ENCODE measurements at places on chromosomes 3 and 15.

GRCh38 chr3:118968111-118968510 lies 66.5 kb downstream of the IGSF11 start:
- no peak for DNase-seq

DNA sequence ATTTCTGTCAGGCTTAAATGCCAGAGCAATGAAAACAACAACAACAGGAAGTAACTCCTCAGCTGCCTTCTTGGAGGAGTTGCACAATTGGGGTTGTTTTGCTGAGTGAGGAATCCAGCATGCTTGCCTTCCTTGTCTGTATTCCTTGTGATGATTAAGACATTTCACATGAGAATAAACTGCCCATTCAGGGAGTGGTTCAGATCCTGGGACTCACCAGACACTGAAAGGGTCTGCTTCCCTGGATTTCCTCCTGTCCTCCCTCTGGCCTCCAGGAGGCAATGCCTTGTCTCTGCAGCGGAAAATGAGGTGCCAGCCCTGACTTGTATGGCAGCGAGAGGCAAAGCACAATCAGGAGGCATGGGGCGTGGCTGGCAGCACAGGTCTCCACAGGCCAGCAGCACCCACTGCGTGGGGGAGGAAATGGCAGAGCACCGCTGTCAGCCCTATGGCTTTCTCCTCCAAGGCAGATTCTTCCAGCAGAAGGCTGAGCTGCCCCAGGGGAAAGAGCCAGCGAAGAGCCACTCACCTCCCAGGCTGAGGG lies 41.5 kb downstream of the RBP2 start:
- no peak for DNase-seq

DNA sequence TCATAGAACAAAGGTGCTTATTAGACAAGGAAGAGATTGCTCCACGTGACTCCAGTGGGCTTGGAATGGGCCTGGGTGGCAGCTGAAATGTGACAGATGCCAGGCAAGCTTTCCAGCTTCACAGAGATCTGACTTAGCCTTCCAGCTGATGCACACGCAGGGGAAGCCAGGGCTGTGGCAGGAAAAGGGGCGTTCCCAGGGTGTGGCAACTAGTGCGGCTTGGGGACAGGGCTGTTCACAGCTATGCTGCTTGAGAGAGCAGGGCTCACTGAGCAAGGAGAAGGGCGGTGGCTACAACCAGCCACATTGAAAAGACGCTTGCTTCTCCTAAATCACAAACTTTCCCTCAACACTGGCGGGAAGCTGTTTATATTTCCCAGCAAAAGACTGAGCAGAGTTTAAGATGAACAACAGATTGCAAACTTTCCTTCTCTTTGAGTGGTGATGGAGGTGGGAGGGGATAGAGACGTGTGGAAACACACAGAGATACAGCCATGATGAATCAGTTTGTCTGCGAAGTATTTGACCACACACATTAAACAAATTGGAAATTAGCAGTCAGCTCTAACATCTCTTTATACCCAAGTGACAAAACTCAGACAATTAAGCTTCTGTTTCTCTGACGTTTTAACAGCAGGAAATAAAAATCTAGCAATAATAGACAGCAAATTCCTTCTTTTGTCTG lies 127.5 kb downstream of the BDH1 start:
- no peak for DNase-seq

DNA sequence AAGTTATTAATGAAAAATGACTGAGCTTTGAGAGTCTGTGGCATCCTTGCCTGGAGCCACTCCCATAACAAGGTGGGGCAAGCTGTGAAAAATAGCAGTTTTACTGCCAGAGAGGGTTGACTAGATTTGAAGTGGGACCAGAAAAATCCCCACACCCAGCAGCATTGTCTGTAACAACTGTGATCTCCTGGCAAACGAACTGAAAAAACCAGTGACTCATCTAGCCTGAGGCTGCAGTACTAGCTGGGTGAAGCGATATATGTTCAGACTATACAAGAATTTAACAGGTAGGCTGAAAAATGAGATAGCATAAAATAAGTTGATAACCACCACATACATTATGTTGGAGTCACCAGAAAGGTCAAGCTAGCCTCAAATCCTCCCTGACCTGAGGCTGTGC lies 64.0 kb downstream of the DPH6 start:
- DNase-seq = no peak

DNA sequence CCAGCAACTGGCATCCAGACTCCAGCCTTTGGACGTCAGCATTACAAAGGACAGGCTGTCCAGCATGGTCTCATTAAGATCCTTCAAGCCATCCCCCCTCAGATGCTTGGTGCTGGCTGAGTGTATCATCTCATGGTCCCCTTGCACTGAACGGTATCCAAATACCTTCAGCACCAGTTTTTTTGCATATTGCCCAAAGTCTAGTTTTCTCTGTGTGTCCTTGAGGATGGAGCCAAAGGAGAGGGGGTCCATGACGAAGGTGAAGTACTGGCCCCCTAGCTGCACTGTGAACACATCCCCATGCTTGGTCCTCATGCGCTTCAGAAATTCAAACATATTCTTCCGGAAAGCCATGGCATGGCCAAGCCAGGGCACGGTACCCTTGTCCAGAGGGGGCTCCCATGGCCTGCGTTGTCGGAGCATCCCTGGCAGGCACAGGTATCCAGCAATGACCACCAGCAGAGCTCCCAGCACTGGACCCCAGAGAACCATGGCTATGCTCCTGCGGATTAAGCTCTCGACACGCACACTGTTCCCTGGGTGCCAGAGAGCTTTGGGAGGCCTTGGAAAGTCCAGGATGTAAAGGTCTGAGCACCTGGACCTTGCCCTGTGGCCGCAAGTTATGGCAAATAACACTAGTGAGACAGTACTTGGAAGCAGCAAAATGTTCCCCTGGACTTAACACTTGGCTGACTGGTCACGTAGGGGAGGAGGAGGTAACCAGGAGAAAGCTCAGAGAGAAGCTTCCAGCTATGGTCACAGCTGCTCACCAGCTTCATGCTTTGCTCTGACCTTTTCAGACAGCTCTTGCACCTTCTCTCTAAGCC lies at the start of gene CYP8B1:
Gene CYP8B1, minus strand, starts transcription at position 555 of the 827 bp plus-strand sequence. Its CDS starts 63 bp downstream, at position 492.
- DNase-seq = no peak

DNA sequence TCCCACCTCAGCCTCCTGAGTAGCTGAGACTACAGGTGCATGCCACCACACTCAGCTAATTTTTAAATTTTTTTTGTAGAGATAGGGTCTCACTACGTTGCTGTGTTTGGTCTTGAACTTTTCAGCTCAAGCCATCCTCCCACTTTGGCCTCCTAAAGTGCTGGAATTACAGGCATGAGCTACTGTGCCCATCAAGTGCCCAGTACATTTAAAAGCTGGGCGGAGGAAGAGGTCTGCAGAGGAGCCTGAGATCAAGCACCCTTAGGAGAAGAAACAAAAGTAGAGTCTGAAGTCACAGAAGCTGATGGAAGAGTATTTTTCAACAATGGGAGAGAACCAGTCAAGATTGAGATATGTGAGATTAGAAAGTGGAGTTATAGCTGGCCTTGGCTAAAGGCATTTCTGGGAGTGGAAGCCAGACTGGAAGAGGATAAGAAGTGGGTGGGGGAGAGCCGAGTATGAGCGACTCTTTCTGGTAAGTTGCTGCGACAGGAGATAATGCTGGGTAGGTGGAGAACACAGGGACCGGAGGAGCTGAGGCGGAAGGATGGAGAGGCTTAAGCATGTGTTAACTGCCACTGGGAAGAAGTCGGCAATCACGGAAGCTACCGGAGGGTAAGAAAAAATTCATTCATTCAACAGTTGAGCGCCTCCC lies 782 bp upstream of the IREB2 start:
- no peak for DNase-seq

DNA sequence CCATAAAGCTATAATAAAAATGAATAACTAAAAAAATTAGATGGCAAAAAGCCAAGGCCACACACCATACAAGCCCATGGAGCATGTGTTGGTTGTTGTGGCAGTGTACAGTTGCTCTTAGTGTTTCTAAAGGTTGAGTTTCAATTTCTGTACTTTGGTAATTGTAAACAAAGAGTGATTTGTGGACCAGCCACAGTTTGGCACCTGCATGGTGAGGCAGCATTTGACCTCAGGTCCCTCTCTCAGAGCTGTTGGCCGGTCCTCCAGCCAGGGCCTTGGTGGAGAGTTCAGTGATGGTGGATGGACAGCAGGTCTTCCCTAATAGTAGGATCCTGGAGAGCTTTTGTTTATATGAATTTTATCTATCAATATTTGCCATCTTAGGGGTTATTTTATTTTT lies 5.6 kb downstream of the ACAD9 start:
- DNase-seq = no peak

- DNase-seq = no peak
Observed at GRCh38 chr3:118165413-118165812, 869.2 kb downstream of the IGSF11 start.

DNA sequence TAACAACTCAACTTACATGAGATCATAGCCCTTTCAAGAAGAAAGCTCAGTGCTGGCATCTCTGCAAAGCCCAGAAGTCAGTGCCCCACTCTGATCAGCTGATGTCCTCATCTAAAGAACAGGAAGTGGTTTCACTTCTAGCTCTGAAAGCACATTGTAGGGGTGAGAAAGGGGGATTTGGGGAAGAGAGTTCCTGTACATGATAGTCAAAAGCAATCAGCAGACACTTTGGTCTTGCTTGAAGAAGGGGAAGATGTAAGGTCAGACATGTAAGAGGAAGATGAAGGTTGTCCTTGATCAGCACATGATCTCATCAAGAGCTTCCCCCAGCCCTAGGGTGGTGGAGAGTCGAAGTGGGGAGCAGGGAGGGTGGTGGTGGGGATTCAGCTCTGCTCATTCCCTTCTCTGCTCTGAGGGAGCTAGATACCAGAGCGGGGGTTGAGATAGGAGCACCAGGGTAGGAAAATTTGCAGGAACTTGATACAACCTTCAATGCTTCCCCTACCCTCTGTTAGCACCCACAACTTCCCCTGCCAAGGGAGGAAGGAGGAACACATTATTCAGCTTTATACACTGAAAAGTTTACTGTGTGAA lies 76.4 kb upstream of the ETV5 start:
- DNase-seq = no peak

- no peak for DNase-seq
Observed at GRCh38 chr3:46955801-46956259, 20.7 kb downstream of the CCDC12 start.

DNA sequence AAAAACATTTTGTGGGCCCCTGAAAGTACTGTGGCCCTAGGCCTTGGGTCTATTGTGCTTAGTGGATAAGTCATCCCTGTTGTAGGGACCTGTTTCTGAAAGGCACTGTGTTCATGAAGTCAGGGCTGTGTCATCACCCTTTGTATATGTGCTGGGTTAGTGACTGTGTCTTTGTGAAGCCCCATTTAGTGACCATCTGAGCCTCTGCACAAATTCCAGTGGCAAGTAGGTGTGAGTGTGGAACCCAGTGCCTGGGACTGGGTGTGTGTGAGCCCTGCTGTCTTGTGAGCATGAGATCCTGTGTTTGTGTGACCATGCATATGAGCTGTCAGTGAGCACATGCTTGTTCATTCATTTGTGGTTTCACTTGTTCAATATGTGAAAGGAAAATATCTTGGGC lies 1.2 kb upstream of the HYAL1 start:
- no peak for DNase-seq

- DNase-seq = no peak
Observed at GRCh38 chr3:146470425-146470990, 1.1 kb upstream of the PLSCR2 start.

- DNase-seq = no peak
Observed at GRCh38 chr15:95025924-95026728, 794.8 kb downstream of the MCTP2 start.

GRCh38 chr15:68726246-68726645 lies 94.4 kb downstream of the ANP32A start:
- DNase-seq = no peak

DNA sequence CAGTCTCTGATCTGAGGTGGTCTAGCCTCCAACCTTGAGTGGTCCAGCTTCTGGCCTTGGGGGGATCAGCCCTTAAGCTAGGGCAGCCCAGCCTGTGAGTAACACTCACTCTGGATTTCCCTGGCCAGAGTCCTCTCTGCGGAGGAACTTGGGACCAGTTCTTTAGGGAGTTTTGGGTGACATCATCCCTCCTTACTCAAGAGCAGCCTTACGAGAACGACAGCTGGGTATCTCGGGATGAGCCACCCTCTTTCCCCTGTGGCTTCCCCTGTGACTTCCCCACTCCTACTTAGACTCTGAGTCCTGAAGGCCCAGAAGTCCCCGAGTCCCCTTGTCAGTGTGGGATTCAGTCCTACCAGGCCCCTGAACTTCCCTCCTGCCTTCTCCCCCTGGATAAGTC lies 10.2 kb upstream of the PLXND1 start:
- DNase-seq = no peak

GRCh38 chr15:90862487-90862886 lies 5.9 kb upstream of the FURIN start:
- DNase-seq = no peak

DNA sequence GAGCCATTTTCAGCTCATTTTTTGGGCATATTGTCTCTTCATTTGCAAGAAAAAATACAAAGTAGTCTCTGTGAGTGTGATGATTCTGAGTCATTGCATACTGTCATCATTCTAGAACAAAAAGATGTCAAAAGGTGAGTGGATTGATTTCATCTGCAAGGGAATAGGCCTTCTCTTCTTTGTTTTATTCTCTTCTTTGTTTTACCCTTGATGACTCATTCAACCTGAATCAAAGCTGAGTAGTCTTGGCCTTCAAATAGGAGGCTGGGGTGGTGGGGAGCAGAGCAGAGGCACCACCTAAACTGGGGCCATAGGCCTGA lies 25.4 kb downstream of the CYP19A1 start:
- DNase-seq = no peak

- DNase-seq = no peak
Observed at GRCh38 chr3:16533928-16534574, 20.6 kb upstream of the RFTN1 start.

DNA sequence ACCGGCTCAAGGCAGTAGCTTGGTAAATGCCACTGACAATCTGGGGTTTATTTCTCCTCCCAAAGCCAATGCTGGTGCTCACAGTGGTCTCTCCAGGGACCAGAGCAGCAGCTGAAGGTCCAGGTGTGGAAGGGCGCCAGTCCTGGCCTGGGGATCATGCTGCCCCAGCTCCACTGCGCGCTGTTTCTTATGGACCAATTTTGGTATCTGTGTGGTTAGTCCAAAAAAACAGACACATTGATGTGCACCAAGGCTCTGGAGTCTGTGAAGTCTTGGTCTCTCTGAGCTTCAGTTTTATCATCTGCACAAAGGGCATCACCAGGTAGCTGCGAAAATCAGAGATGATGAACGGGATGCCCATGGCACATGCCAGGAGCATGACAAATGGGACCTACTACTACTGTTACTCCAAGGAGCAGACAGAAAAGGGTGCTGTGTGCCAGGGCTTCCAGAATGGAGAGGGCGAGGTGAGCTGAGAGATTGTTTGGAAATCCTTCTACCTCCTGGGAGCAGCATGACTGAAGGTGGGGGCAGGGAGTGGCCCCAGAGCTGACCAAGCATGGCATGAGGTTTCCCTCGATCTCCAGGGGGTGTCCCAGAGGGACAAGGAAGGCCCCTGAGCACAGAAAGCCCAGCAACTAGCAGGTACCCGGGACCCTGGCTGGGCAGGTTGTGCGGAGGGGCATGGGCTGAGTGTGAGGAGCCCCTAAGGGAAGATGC lies 134.3 kb upstream of the PRR20G start:
- DNase-seq = no peak

- no peak for DNase-seq
Observed at GRCh38 chr15:78509726-78510312, 2.4 kb downstream of the HYKK start.

- DNase-seq = no peak
Observed at GRCh38 chr3:185818267-185818875, 6.5 kb downstream of the IGF2BP2 start.

GRCh38 chr3:52415800-52416199 lies 29.1 kb downstream of the SEMA3G start:
- no peak for DNase-seq

All from NCI-H1436 treated with DMSO at 0.1 percent for 48 hours (cell line).